ENCODE measurements at places on chromosomes 16 and 17.

DNA sequence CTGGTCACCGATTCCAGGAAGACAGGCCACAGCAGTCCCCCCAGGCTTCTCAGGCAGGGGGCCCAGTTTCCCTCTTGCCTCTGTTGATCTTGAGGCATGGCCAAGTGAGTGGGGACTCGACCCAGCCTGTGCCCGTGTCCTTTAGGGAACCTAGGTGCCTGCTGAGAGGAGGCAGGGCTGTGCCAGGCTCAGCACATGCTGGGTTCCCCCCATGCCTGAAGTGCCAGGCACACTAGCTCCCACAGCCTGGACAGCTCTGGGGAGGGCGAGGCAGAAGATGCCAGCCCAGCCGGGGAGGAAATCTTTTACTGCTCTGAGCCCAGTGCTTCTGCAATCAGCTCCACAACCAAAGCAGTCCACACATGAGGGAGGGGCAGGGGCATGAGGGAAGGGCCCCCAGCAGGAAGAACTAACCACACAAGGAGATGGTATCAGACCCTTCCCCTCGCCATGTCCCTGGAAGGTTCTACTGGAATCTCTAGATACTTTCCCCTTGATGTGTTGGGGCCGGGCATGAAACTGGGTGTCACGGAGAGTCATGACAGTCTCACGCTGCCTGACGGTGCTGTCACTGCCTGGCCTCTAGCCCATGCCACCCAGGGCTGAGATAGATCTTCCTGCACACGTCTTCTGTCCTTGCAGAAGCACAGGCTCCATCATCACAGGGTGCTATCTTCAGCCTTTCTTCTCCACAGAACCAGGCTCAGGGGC lies 25.5 kb downstream of the MYO18A start:
- DNase-seq, result no peak

GRCh38 chr17:7549401-7550055 lies 670 bp downstream of the TNFSF12 start:
- DNase-seq, result no peak

GRCh38 chr16:57883953-57884654 lies 81.8 kb upstream of the KIFC3 start:
- no peak for DNase-seq

DNA sequence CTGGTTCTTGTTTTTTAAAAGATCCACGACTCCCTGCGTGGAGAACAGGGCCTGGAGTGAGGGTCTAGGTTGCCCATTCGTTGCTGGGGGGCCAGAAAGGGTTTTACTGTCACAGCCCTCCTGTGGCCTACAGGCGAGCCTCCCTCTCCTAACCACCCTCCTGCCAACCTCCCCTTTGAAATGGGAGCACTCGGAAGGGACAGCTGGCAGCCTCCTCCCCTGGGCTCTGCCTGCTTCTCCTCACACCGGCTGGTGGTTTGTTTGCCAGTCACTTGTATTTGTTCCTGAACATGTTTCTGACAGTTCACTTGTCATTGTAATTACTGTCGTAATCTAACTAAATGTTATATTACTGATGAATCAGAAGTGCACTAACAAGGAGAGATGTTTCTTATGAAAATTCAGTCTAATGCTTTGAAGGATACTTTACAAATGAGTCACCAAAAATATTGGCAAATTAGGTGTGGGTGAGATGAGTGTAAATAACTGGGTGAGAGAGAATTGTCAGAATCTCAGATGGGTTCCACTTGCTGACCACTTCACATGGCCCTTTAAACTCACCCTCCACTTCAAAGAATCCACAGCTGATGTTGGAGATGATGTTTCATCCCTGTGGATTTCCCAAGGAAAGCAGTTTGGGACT lies 2.7 kb upstream of the SPPL2C start:
- no peak for DNase-seq

DNA sequence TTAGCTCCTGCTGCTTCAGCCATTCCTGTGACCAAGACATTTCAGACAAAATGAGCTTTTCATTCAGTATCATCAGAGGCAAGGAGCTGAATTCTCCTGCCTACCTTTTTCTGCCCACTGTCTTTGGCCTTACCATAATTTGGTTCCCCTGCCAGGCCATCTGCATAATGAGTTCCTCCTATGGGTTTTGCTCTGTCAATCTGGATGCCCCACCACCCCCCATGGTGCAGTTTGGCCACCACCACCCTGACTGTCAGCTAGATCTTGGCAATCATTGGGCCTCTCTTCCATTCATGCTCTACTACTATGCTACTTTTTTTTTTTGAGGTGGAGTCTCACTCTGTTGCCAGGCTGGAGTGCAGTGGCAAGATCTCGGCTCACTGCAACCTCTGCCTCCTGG lies 169.2 kb upstream of the ZKSCAN2 start:
- no peak for DNase-seq

- no peak for DNase-seq
Observed at GRCh38 chr16:69939821-69940585, 11.1 kb upstream of the CLEC18A start.

GRCh38 chr16:18958621-18959029 lies 25.1 kb upstream of the TMC7 start:
- no peak for DNase-seq

DNA sequence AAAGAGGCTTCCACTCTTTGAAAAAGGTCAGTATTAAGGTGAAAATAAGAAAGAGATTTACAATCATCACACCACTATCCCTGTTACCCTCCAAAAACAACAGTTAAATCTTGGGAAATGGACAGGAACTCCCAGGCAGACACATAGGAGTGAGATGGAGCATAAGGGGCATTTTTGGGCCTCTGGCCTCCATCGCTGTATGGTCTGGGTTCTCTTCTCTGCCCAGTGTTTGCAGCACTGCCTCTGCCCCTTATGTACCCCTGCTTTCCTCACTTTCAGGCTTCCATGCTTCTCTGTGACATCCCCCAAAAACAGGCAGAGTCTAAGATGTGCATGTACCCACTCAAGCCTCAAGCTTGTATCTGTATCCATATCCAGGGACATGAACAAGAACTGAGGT lies 630 bp upstream of the HOXB2 start:
- no peak for DNase-seq

- peak; percentile 33 for DNase-seq
Observed at GRCh38 chr17:18184143-18185031, 759 bp downstream of the ALKBH5 start.

DNA sequence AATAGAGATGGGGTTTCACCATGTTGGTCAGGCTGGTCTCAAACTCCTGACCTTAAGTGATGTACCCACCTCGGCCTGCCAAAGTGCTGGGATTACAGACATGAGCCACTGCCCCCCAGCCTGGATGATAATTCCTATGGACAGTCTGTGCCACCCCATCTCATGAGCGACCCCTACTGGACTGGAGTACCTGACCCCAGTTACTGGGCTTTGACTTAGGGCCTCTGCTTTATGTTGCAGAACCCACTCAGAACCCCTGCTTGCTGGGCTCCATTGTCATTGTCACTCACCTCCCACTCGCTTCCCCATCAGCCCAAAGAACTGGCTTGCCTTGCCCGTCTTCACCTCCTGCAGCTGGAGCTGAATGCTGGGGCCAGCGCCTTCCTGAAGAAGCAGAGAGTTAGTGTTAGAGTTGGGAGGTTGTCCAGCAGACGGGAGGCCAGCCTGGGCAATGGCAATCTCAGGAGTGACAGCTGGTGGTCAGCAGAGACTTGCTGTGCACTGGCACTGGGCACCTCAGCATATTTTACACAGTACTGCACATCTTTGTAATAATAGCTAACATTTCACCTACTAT lies 4.0 kb downstream of the TAC4 start:
- no peak for DNase-seq

DNA sequence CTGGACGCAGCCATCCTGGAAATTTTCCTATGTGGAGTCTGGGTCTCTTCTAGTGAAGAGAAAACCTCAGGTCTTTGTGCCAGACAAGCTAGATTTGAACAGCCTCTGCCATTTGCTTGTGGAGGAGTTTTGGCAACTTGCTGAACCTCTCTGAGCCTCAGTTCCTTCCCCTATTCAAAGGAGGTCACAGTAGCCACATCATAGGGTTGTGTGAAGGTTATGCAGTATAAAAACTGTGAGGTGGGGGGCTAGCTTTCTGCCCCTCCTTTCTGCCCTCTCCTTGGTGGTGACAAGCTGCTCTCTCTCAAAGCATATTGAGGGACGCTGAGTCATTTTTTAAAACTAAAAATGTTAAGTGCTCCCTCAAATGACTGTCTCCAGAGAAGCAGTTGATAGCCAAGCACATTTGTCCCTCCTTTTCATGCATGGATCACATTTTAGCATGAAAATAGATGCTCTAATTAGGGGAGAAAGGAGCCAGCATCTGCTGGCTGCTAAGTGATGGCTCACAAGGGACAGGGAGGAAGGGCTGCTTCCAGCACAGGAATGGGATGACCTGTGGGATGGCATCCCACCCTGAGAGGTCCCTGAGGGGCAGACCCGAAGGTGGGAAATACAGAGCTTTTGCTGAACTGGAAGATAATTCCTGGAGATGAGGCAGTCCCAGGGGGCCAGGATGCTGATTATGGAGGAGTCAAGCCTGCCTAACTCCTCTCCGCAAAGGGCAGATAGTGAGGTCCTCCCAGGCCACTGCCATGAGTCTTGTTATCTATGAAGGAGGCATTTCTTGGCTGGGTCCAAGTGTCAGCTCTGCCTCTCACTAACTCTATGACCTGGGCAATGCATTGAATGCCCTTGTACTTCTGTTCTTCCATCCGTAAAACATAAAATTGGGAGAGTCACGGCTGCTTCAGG lies 218.8 kb downstream of the RAB11FIP4 start:
- no peak for DNase-seq

DNA sequence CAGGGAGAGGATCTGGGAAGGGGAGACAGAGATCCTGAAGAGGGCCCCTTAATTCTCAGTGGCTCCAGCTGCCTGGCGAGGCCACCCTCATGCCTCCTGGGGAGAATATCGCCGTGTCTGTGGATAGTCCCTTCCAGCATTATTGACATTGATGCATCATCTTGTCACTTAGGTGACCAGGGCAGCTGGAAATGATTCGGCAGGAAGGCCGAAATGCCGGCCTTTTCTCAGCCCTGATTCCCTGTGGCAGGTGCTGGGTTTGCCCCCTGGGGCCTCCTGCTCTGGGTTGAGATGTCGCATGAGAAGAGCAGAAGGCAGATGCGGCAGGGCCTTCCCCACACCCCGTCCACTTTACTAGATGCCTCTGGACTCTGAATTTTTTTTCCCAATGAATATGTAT lies 89.5 kb downstream of the RAP1GAP2 start:
- no peak for DNase-seq

DNA sequence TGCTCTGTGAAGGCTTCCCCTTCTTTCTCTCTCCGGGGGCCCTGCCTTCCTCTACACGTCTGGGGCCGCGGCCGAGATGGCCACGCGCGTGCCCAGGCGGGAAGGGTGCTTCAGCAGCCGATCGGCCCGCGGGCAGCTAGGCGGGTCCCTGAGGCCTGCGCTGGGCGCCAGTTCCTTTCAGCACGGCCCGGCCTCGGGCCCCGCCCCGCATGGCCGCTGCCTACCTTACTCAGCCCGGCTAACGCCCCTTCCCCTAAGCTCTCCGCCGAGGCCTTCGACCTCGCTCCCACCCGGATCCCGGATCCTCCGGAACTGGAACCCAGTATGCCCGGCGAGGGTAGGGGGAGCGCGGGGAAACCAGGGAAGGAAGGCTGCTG lies 335 bp downstream of the TMEM11 start:
- DNase-seq, result peak; percentile 6

DNA sequence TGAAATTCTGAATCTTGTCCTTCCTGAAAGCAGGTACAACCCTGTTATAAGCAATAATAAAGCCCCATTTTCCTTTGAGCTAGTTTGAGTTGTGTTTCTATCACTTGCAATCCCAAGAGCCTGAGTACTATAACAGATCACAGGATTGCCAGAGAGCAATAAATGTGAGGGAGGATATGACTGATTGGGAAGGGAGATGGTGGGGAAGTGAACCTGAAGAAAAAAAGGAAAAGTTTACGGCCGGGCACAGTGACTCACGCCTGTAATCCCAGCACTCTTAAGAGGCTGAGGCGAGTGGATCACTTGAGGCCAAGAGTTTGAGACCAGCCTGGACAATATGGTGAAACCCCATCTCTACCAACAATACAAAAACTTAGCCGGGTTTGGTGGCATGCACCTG lies 80.4 kb downstream of the COX10 start:
- DNase-seq, result no peak
